ENCODE measurements at places on chromosomes 2 and 18.

DNA sequence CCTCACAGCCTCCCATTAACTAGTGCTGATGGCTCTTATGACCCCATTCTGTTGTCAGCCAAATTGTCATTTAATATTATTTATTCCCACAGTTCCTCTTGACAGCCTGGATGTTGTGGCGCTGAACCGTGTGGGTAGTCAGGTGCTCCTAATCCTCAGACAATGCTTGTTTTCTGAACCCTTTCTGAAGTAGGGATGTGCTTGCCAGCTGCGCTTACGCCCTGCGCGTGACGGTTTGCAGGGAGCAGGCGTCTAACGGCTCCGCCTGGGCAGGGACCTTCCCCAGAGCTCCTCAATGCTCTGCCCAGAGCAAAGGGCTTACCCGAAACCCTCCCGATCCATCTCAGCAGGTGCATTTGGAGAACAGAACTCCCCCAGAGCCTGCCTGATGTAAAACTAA, 358.2 kb upstream of the MYT1L start:
- no peak for DNase-seq

DNA sequence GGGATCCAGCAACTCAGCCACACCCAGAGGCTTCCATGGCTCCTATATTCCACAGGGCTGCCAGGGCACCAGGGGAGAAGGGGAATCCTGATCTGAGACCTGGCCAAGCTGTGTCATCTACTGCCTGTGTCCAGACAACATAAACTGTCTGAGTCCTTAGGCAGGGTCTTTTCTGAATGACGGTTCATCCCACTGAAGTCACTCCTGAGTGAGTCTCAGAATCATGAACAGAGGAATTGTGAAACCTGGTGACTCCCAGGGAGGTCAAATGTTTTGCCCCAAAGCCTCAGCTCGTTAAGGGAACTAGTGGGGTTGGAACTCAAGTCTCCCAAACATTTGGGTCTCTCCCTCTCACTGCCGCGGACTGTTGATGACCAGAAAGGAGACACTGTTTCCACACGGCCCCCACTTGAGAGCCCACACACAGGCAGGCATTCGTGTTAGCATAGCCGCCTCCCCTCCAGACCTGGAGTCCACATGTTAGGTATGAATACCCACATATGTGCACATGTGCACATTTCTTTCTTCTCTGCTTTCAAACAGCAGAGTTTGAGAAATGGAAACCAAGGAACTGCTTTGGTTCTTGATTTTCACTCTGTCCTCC, 125.0 kb upstream of the MSH6 start:
- no peak for DNase-seq

DNA sequence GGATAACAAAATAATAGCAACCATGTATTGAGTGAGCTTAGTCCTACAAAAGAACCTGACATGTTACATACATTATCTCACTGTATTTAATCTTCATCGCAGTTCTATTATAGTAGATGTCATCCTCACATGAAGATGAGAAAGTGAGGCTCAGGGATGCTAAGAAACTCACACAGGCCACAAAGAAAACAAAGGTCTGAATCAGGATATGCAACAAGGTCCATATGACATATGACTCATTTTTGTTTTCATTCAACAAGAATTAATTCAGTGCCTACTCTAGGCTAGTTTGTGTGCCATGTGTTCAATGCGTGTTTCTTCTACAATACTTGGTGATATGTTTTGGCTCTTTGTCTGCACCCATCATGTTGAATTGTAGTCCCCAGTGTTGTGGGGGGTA, 219.7 kb upstream of the EPHA4 start:
- no peak for DNase-seq

GRCh38 chr2:239238839-239239606, 161.8 kb downstream of the HDAC4 start:
- no peak for DNase-seq

- peak; percentile 67 for DNase-seq
Observed at GRCh38 chr18:79393635-79394533, 1.8 kb upstream of the NFATC1 start.
